Stimulated activated CD8-positive, alpha-beta memory T cell treated with anti-CD3 and anti-CD28 coated beads, Interleukin-7, amount 100 ng/mL, for 4 hours (primary cell): ENCODE measurements at places on chromosomes 5 and 9.

DNA sequence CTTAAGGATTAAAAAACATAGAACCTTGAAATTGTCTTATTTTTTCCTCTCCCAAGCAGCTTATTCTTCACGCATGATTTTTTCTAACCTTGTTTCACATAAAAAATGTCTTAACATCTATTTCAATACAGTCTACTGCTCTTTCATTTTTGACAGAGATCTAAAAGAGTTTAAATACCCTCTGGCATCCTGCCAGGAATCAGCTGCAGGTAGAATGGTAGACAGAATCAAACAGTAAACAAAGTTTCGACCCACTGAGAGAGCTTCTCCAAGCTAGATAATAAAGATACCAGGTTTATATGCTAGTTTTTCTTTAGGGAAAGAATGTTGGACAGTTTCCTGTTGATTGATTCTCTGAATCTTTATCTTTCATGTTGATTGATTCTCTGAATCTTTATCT lies 555.8 kb upstream of the CDH9 start:
- no peak for DNase-seq

- no peak for DNase-seq
Measured at GRCh38 chr5:145161391-145161790, 673.8 kb downstream of the PRELID2 start.

- DNase-seq: no peak
Measured at GRCh38 chr9:75866273-75866871, 24.1 kb upstream of the PCSK5 start.

DNA sequence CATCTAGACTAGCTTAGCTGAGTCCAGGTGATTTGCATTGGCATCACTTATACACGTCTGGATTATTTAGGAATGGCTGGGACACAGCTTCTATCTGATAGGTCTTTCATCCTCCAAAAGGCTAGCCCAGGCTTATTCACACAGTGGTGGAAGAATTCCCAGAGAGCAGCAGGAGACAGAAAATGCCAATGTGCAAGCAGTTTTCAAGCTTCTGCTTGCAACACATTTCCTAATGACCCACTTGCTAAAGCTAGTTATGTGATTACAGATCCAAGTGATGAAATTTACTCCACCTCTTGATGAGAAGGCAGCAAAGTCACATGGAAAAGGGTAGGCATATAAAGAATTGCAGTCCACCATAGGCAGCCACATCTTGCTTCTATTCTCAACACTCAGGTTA lies 44.2 kb upstream of the MAST4 start:
- no peak for DNase-seq

DNA sequence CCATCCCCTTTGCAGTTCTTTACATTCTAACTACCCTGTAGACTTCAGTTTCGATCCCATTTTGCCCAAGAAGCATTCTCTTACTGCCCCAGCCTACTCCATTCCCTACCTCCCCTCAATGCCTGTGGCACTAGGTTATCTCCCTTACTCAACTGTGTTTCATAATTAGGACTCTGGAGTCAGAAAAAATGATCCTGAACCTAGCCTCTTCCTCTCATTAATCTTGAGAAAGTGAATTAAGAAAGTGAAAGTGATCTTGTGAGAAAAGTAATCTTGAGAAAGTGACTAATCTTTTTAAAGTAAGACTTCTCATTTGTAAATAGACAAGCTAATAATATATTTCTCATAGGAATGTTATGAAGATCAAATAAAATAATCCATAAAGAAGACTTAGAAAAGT lies 444.0 kb upstream of the TRPC7 start:
- DNase-seq: no peak

GRCh38 chr5:124721229-124721735 lies 25.2 kb downstream of the ZNF608 start:
- DNase-seq: no peak

DNA sequence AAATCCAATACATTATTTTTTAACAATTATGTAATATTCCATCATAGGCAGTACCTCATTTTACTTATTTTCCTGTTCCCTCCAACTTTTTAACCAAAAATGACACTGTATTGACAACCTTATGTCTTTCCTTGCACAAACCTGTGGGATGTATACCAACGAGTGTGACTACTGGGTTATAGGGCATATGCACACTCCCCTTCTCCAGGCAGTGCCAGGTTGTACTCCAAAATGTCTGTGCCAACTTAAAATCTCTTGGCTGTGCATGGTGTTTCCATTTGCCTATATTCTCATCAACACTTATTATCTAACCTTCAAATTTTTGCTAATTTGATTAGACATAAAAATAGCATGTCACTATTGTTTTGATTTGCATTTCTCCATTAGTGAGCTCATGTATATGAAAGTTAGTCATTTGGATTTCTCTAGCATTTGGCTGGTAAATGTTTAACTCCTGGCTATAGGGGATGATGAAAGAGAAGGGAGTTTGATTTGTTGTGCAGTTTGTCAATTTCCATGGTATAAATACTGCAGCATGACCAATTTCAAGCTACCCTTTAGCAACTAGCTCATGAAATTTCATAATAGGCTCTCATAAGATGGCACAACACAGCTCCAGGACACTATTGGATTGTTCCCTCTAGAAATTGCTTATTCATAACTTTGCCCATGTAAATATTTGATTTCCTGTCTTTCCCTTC lies 129.9 kb downstream of the BAAT start:
- no peak for DNase-seq

DNA sequence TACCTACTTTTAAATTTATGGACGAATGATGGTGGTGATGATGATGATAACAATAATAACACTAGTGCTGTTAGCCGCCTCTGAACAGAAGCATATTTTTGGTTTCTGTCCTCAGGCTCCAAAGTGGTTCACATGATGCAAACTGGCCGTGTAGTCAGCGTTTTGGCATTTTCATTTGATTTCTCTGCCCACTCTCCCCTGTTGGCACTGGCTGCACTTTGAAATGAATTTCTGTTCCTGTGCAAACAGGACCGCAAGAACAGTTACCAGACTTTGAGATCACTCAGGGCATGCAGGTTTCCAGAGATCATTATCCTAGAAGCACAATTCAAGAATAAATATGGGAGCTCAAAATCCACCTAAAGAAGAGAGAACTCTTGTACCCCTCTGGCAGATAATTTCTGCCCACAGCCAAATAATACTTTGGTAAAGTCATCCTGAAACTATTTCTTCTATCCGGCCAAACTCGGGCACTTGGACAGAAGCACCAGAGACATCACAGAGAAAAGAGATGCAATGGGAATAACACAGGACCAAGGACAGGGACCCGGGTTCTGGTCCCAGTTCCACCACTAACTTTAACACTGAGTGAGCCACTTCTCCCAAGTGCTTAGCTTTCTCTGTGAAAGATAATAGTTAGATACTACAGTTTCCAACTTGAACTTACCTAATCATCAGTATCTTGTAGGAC lies 201.7 kb upstream of the PTGER4 start:
- DNase-seq: no peak

DNA sequence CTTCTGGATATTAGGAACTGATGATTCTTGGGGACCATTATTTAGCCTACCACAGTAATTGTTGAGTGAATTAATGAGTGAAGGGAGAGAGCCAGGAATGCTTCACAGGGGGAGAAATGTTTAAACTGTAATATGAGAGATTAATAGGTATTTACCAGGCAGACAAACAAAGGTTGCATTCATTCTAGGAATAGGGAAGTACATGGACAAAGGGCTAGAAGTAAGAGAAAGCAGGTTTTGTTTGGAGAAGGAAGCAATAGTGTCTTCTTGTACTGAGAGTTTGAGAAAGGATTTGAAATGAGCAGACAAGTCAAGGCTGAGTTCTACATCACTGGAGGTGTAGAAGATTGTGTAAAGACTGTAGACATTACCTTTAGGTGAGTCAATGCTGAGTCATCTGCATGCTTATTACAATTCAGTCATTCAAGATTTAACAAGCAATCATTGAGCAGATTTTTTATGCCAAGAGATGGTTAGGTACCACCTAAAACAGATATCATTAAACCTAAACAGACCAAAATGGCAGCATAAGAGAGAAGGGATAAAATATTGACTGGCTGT lies 8.0 kb downstream of the TAF1L start:
- no peak for DNase-seq

DNA sequence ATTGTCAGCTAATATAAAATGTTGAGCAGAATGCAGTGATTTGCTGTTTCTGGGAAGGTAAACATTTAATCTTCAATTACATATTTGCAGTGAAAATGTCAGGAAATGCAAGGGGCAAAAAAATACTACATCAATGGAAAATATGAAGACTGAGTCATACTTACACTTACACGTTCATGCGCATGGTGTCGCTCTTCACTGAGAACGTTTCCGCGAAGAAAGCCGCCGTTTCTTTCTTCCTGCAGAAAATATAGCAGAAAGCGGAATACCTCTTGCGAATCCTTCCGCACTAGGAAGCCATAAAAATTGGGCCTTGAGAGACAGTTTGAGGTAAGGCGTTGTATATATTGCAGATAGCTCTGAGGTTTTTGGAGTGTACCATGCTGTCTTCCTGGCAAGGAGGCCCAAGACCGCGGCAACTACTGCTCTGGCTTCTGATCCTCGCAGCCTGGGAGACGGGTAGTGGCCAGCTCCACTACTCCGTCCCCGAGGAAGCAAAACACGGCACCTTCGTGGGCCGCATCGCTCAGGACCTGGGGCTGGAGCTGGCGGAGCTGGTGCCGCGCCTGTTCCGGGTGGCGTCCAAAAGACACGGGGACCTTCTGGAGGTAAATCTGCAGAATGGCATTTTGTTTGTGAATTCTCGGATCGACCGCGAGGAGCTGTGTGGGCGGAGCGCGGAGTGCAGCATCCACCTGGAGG lies at the start of gene PCDHA13:
PCDHA13 (plus strand) TSS at position 236 of the 702 bp plus-strand sequence; CDS start at position 381, 145 bp downstream.
- DNase-seq: no peak
